ENCODE measurements at places on chromosomes 2 and 18.

- no peak for DNase-seq
These were observed 71.7 kb downstream of the FEZ2 start for GRCh38 chr2:36526226-36526625.

- no peak for DNase-seq
These were observed 122.0 kb upstream of the RNU4ATAC start for GRCh38 chr2:121408641-121409040.

- DNase-seq: no peak
These were observed 31.2 kb downstream of the ASB1 start for GRCh38 chr2:238457927-238458324.

DNA sequence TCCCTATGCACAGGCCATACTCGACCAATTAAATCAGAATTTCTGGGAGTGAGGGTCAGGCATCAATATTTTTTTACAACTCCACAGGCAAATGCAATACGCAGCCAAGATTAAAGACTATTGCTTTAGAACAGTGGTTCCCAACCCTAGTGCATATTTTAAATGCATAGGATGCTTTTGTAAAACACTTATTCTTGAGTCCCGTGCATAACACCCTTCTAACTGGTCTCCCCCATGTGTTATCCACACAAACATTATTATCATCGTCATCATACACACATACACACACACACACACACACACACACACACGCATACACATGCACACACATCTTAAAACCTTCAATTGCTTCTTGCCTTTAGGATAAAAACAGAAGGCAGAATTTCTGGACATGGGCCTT is 145.0 kb upstream of the PELI1 start:
- no peak for DNase-seq

- DNase-seq: no peak
These were observed 580.8 kb downstream of the ERBB4 start for GRCh38 chr2:211957799-211958198.

DNA sequence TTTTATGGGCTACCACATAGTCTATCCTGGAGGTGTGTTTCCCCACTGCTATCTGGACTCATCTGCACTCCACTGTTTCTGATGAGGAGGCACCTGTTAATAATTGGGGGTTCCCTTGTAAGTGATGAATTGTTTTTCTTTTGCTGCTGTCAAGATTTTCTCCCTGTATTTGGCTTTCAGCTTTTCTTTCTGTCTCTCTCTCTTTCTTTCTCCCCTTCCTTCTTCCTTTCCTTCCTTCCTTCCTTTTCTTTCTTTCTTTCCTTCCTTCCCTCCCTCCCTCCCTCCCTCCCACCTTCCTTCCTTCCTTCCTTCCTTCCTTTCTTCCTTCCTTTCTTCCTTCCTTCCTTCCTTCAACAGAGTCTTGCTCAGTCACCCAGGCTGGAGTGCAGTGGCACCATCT is 9.2 kb downstream of the GNLY start:
- DNase-seq: no peak

DNA sequence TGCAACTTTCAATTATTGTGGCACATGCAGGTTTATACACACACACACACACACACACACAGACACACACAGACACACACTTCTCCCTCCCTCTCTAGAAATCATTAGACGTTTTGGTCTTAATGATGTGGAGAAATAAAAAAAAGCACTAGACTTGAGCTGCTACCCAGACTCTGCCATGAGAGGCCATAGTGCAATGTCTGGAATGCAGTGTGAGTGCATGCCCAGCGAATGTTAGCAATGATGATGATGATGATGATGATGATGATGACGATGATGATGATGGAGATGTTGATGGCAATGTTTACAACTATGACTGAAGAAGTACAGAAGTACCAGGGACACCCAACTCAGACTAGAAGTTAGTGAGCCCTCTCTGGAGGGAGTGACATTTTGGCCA is 23.8 kb upstream of the KLHL29 start:
- DNase-seq: no peak
